ENCODE measurements at places on chromosomes 4 and X. TPM values are rescaled to one million over a fixed set of nuclear protein-coding genes. Genes with fewer than 3 reads are reported as not detected.

Gene HMGB3
- 26.9 TPM for total RNA-seq

Gene RENBP
- total RNA-seq, result 12.8 TPM

Gene KIT
- 13.6 TPM for total RNA-seq

Gene FHDC1
- 2.7 TPM for total RNA-seq

Gene RTL9
- total RNA-seq, result 0.33 TPM

Gene CLDN34
- 2.0 TPM for total RNA-seq

Gene SCML1
- 11.0 TPM for total RNA-seq

Gene GPAT3
- total RNA-seq, result 4.1 TPM

Gene RXFP1
- total RNA-seq, result 5.5 TPM

Gene XKRX
- total RNA-seq, result 0.70 TPM

Gene SYN1
- total RNA-seq, result 344 TPM

Gene XG
- total RNA-seq, result not detected

Gene C1QTNF7
- 0.19 TPM for total RNA-seq

Gene HTRA3
- total RNA-seq, result 0.20 TPM

Gene TECRL
- total RNA-seq, result not detected

Gene HERC5
- 5.2 TPM for total RNA-seq

Gene CCNB3
- total RNA-seq, result 2.3 TPM
